ENCODE measurements at places on chromosomes 12 and 14.

DNA sequence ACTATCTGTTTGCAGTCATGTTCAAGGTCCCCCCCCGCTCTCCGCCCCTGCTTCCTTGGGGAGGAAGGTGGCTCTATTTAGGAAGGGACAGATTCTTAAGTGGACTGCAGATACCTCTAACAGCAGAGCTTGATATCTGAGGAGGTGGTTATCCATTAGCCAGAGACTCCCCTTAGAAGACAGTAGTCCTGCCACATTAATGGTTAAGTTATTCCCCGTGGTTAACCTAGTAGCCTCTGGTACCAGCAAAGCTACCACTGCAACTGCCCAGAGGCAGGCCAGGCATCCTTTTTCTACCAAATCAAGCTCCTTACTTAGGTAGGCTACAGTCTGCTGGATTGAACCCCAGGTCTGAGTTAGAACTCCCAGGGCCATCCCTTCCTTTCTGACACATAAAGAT, 162.1 kb upstream of the AVPR1A start:
- no peak for DNase-seq

DNA sequence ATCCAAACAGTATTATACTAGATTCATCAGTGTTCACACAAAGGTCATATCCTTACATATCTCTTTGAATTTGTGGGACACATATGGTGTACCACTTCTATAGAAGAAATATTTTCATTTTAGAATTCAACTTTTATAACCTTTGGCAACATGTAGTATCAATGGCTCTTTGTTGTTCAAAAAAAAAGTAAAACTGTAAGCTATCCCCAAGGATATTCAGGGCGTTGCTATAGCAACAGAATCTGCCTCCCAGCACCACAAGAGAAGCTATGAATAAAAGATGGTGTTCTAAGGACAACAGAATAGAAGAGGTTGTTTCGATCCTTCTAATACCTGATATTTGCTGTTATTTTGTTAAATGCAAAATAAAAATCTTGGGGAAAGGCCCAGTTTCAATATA, 139.3 kb downstream of the BRMS1L start:
- no peak for DNase-seq

DNA sequence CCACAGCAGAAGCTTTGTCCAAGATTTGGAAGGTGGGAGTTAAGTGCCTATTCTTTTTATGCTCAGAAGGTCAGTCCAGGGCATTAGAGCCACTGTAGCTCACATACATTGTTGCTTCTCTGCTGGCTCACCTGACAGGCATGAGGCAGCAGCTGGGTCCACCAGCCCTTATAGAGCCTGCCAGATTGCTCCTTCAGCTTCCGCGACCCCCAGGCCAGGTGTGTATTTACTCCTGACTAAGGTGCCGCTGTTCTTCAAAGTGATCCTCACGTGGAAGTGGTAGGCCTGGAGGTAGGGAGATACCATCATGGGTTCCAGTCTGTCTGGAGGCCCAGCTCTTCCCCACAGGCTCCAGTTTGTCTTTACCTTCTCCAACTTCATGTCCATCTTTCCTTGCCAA, 17.5 kb upstream of the CPM start:
- DNase-seq: no peak

DNA sequence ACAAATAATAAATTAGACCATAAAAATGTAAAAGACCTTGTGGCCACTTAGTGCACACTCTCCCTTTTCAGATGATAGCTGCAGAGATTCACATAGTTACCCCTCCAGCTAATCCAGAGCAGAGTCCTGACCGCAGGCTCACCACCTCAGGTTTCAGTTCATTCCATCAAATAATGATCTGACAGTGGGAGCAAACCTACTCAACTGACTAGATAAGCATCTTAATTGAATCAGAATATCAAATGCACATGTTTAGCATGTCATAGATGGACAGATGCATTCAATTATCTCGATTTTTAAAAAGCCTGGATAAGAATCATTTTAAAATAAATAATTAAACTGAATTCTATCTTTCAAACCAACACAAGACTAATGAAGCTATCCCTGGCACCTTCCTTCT, 242.3 kb upstream of the PDZRN4 start:
- DNase-seq: no peak

- DNase-seq: no peak
Observed at GRCh38 chr12:29944269-29945000, 160.7 kb upstream of the TMTC1 start.

GRCh38 chr12:52984136-52984535, 22.1 kb upstream of the EIF4B start:
- no peak for DNase-seq

DNA sequence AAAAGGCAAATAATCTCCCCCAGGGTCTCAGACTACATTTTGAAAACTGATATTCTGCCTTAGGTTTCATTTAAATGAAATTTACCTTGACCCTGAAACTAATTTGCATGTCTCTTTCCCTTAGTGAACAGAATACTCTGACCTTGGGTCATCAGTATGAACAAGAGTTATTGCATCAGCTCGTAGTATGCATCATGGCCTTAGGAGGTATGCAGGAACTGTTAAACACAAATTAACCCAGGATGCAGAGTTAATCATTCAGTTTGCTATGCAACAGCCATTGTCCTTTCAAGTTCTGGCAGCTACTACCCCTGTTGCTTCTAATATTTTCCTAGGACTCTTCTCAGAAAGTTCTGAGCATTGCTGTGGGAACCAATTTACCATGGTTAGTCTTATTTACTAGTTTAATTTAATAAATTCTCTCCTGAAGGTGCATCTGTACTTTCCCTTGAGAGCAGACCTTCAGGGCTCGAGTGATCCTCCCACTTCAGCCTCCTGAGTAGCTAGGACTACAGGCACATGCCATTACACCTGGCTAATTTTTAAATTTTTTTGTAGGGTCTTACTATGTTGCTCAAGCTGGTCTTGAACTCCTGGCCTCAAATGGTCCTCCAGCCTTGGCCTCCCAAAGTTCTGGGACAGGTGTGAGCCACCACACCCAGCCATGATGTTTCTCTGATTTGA, 126.7 kb downstream of the TTC6 start:
- DNase-seq: peak; percentile 92

- DNase-seq: no peak
Observed at GRCh38 chr14:73717266-73717665, 3.1 kb upstream of the PNMA1 start.

- peak; percentile 44 for DNase-seq
Observed at GRCh38 chr14:80781972-80782367, 159.6 kb downstream of the CEP128 start.

DNA sequence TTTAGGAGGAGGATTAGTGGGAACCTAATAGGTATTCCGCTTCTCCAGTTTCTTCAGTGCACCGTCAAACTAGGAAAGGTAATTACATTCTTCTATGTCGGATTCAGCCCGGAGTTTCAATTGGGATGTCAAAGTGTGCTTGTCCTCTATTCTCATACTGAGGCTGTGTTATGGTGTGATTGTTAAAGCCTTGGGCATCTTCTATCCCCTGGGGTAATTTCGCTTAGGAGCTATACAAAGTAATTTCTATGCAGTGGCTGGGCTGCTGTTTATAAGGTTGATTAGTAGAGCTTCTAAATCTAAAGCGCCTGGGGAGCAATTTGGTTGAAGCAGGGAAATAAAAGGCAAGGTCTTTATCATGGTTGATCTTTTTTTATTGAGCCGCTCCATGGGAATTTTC, 399.6 kb downstream of the ZFP36L1 start:
- no peak for DNase-seq

- no peak for DNase-seq
Observed at GRCh38 chr14:32509632-32510187, 180.6 kb downstream of the AKAP6 start.

Measured in epithelial cell of proximal tubule (primary cell).